ENCODE measurements at places on chromosomes 16 and 17.

- DNase-seq: no peak
Observed at GRCh38 chr17:51152766-51153209, 571 bp upstream of the NME1 start.

- no peak for DNase-seq
Observed at GRCh38 chr17:80860101-80860671, 131.5 kb upstream of the CHMP6 start.

- no peak for DNase-seq
Observed at GRCh38 chr16:70745536-70746025, 55.4 kb downstream of the VAC14 start.

- DNase-seq: no peak
Observed at GRCh38 chr17:37772982-37773381, 28.1 kb upstream of the HNF1B start.

DNA sequence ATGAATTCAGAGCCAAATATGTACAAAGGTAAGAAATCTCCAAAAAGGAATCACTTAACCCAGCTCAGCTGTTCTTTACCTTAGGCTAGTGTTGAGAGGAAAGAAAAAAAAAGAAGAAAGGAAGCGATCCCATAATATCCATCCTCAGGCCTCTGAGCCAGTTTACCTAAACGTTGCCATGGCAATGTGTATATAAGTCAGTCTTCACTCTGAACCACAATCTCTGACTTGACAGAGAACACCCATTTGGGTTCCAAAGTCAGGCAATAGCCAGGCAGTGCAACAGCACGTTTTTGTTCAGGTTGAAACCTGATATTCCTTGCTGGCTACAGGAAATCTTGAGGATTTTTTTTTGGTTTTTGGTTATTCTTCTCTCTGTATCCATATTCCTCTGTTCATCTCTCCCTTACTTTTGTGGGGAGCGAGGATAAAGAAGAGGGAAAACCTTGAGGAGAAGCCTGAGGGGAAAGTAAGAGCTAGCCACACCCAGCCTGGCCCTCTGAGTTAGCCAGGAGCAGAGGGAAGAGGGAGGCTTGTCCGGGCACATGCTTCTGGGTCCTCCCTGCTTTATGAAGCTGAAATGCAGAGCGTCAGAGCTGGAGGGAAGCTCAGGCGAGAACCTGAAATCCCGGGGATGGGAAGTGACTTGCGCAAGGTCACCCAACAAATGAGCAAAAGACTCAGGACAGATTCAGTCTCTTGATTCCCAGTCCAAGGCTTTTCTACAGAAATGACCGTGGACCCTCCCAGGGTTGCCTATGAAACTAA, 152.7 kb downstream of the SOX9 start:
- DNase-seq: no peak

DNA sequence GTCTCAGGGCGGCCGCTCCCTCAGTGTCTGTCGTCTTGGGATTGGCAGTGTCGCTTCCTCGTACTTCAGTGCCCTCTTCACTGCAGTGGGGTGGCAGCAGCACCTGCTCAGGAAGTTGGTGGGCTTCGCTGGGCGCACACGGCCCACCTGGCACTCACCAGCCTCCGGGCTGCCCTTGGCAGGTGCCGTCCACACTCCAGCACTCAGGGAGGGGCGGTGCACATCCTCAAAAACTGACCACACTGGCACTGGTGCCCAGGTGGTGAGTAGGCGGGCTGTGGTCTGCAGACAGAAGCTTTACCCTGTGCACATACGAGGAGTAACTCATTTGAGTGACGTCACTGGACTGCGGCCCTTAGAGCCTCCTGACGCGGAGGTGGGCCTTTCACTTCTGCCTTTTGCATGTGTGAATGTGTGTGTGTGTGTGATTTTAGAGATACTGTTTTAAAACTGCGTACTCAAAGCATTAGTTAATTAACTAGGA, 94.6 kb downstream of the BANP start:
- DNase-seq: no peak

GRCh38 chr17:32593003-32593402, 106.2 kb downstream of the CDK5R1 start:
- no peak for DNase-seq

- DNase-seq: no peak
Observed at GRCh38 chr16:8686031-8686621, 11.7 kb downstream of the ABAT start.

DNA sequence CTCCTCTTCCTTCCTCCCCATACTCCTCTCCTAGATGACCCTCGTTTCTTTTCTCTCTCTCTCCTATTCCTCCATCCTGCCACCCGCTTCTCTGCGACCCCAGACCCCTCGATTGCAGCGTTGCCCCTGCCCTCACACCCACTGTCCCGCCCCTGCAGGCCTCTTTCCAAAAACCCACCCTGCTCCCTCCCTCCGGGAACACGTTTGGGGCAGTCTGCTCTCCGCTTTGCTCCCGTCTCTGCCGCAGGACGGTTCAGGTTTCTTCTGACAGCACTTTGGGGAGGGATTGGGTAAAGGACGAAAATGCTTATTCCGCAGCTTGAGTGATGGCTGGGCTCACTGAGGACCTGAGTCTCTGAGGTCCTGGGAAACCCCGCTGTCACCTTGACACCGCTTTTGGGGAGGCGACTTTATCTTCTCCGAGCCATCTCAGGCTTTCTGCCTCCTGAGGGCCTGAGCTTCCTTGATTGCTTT, 690 bp downstream of the NDE1 start:
- DNase-seq: no peak

DNA sequence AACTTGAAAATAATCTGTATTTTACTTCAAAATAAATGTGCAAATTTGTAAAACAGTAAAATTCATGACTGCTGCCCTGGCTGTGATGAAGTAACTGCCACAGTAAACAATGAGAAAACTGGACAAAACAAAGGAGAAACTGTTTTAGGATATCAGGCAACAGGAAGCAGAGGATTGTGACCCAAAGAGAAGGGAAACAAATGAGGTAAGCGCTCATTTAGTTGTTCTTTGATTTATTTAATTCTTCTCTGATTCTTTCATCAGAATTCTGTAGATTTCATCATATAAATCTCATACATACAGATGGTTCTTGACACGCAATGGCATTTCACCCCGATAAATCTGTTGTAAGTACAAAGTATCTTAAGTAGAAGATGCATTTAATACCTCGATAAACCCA, 198.1 kb upstream of the AXIN2 start:
- DNase-seq: no peak

DNA sequence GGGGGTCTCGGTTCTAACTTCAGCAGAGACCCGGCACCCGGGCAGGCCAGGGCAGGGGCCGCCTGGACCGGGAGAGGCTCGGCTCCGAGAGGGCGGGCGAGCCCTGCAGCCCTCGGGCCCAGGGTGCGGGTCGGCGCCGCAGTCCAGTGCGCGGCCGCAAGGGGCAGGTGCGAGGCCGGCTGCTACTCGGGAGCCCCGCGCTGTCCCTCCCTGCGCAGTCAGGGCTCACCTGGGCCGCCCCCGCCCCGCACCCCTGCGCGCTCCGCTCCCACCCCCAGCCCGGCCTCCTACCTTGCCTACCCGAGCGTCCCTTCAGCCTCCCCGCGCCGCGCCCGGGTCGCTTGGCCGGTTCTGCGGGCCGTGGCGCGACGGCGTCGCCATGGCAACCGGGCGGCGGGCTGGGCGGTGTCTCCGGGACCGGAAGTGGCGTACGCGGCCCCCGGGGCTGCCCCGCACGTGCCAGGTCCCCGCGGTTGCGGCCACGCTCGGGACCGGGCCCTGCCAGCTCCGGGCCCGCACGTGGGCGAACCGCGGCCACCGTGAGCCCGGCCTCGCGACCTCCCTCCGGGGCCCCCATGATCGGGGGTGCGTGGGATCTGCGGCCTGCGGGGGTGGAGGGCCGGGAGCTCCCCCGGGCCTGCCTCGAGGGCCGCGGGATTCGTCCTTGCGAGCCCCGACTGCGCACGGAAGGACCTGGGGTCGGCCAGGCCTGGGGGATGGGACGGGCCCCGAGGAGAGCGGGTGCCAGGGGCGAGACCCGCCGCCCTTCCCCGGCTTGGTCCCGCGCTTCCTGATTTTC, at the start of gene CYB561:
CYB561 (minus strand) TSS at position 353 of the 799 bp plus-strand sequence. CDS start 8,759 bp downstream, outside the sequence.
- peak; percentile 65 for DNase-seq

- no peak for DNase-seq
Observed at GRCh38 chr16:491220-491919, 36.1 kb upstream of the CAPN15 start.

DNA sequence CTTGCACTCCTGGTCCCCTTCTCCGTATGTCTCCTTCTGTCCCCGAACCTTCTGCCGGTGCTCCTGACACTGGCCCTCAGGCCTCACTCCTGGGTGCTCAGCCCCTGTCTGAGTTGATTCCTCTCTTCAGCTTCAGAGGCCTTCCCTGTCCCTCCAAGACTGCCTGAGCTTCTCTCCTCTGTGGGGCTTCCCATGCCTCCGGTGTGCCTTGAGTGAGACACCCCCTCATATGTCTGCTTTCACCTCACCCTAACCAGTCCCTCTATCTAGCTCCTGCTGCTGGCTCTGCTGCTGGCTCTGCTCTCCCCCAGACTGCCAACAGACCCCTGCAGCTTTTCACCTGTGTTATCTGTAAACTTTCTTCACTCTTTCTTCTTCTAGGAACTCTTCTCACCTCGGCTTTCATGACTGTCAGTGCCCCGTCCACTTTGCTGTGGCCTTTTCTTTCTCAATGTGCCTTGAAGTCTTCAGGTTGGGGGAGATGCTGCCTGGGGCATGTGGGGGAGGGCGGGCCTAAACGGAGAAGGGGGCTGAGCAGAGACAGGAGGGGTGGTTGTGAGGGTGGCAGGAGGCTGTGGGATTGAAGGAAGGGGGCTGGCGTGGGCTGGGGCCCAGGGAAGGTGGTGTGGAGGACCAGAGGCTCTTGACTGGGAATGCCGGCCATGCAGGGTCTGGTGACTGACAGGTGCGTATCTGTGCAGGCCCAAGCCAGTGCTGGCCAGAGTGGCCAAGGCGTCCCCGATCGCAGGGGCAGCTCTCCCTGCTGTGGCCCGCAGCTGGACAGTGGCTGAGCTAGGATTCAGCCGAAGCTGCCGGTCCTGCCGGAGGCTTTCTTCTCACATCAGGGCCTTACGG, 81.3 kb downstream of the METRNL start:
- no peak for DNase-seq

GRCh38 chr17:67633751-67634211, 84.0 kb upstream of the NOL11 start:
- no peak for DNase-seq

DNA sequence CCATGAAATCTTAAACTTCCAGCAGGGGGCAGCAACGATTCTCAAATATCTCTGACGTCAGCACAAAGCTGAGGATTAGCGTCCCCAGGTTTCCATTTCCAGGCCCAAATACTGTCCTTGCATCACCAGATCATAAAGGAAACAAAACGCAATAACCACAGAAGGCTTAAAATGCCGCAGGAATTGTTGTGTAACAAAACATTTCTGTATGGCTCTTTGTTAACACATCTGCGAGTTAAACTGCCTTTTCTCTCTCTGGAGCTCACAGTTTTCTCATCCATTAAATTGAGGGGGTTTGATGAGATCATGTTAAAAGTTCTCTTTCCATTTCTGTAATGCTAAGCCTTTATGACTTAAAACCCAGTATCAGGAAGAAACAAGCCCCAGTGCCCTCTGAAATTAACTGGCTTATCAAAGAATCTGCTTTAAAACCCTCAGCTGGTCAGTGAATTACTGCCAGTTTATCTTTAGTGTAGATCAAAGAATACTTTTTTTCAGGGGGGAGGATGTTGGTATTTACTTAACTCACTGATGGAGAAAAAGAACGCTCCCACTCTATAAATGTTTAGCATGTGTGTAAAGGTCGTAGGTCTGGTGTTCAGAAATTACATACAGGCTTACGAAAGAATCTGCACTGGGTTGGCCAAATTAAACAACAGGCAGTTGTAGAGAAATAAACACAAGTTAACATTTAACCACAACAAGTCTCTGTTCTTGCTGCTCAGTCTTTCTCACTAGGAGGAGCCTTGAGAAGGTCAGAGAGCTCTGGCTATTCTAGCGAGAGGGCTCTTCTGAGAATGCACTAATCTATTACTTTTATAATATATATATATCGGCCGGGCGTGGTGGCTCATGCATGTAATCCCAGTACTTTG, 10.6 kb upstream of the TERF2 start:
- peak; percentile 89 for DNase-seq

GRCh38 chr16:89344458-89344834, 126.9 kb downstream of the ZNF778 start:
- no peak for DNase-seq

DNA sequence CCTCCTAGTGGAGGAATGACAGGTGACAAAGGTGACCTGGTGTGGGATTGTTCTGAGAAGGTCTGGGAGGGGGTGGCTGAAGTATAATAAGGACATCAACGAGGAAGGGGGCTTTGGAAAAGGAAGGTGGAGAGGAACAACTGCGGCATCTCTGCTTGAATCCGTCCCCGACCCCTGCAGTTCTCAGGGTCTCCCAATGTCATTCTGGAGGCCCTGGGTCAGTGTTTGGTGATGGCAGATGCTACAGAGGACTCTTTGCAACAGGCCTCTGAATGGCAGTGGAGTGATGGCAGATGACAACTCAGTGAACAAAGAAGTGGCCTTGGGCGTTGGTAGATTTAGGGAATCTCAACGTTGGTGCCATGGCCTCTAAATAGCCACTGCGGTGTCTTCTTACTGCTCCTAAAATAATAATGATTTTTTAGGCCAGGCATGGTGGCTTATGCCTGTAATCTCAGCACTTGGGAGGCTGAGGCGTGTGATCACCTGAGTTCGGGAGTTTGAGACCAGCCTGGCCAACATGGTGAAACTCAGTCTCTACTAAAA, 1.3 kb downstream of the ENGASE start:
- no peak for DNase-seq

GRCh38 chr16:60646631-60647030, 1389.6 kb downstream of the CDH8 start:
- DNase-seq: no peak

GRCh38 chr16:5059386-5060072, 6.2 kb downstream of the C16orf89 start:
- no peak for DNase-seq

DNA sequence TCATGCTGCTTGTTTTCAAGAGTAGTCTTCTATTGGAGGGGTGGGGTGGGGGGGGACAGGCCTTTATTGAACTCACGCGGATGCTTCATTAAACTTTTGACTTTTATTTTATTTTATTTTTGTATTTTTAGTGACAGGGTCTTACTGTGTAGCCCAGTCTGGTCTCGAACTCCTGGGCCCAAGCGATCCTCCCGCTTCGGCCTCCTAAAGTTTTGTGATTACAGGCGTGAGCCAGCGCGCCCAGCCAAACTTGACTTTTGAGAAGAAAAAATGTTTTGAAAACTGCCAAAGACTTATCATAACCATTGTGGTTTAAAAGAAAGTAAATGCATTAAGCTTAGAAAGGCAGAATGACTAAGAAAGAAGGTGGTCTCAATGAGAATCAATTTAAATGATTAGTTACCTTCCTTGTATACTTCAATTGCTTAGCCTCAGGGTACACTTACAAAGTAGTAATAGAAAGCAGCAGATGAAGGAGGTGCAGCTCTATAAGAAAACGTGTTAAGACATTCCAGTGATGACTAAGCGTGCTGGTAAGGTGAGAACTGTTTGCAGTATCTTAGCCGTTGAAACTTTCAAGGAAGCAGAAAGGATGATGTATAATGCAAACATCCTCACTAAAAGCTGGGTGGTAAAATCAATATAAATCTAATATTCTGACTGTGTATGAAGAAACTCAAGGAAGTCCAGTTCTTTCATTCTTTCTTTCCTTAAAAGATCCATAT, 1.2 kb downstream of the AP2B1 start:
- DNase-seq: no peak

Measured in SJSA1 (cell line).